ENCODE measurements at places on chromosomes 6 and 20. TPM values are rescaled to one million over a fixed set of nuclear protein-coding genes. Genes with fewer than 3 reads are reported as not detected.

DNA sequence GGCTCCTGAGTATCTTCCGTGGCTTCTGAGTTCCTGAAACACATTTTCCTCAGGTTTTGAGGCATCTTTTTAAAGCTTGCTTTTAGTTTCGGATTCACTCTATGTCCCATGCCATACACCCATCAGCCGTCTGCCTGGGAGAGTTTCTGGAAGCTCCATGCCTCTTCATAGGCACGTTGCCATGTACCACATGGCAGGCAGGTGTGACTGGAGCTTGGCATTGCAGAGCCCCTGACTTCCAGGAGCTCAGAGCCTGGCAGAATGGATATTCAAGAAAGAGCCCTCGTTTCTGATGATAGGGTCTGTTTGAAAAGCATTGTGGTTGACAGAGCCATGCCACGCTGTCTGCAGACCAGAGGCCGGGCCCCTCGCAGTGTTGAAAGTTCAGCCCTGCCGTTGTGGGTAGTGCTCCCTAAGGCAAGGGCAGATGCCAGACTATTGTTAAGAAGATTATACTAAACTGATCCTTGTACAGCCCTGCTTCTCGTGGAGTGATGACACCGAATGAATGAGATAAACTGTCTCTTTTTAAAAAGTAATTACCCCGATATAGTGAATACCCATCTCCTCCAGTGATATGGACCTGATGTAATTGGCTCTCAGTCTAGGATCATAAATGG, 100.0 kb downstream of the RPP40 start:
- H3K36me3 ChIP-seq = peaks cover 15% of the 10 kb centered on the region
- peaks cover 3% of the 10 kb centered on the region for H3K27me3 ChIP-seq
- no peak for DNase-seq
- H3K4me3 ChIP-seq = no peak overlapping the region
- H3K27ac ChIP-seq = no peak overlapping the region
- peaks cover 43% of the 10 kb centered on the region for H3K4me1 ChIP-seq

DNA sequence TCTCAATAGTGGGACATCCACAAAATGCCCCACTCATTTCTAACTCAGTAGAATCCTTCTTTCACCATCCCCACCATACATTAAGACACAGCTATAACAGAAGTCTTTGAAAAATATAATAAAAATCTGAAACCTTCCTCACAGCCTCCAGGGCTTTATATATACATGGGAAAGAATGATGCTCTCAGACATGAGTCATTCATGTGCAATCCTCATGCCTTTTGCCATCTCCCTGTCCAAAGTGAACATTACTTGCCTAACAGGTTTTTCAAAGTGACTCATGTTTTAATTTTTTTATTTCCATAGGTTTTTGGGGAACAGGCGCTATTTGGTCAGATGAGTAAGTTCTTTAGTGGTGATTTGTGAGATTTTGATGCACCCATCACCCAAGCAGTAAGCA, 162.7 kb downstream of the RALGAPA2 start:
- H3K27ac ChIP-seq = no peak overlapping the region
- H3K4me3 ChIP-seq = no peak overlapping the region
- peaks cover 22% of the 10 kb centered on the region for H3K36me3 ChIP-seq

- no peak overlapping the region for H3K4me3 ChIP-seq
- peaks cover 10% of the 10 kb centered on the region for H3K4me1 ChIP-seq
- peaks cover 6% of the 10 kb centered on the region for H3K27me3 ChIP-seq
- H3K27ac ChIP-seq = no peak overlapping the region
These were observed 26.2 kb downstream of the CTCFL start for GRCh38 chr20:57498425-57499400.

MCCD1 gene
- not detected for polyA plus RNA-seq

XKR7 gene
- polyA plus RNA-seq = not detected

Data from immature natural killer cell (primary cell).